ENCODE measurements at places on chromosomes 6 and 20. TPM values are rescaled to one million over a fixed set of nuclear protein-coding genes. Genes with fewer than 3 reads are reported as not detected.

Gene BPI
- total RNA-seq, result not detected

GRCh38 chr6:163946437-163946836, 531.9 kb downstream of the QKI start:
- H3K4me3 ChIP-seq, result no peak overlapping the region
- H3K4me1 ChIP-seq, result peaks cover 71% of the 10 kb centered on the region
- H3K27ac ChIP-seq, result no peak overlapping the region
- DNase-seq, result no peak
- H3K27me3 ChIP-seq, result no peaks in the 10 kb centered on the region

Gene OPN5
- total RNA-seq, result not detected

GRCh38 chr6:2830183-2830582, 11.5 kb downstream of the SERPINB1 start:
- DNase-seq, result no peak
- H3K4me3 ChIP-seq, result no peak overlapping the region
- peaks cover 4% of the 10 kb centered on the region for H3K36me3 ChIP-seq
- no peaks in the 10 kb centered on the region for H3K4me1 ChIP-seq

GRCh38 chr20:9483131-9483530, 31.3 kb upstream of the LAMP5 start:
- no peak for DNase-seq
- H3K36me3 ChIP-seq, result no peaks in the 10 kb centered on the region
- no peak overlapping the region for H3K27ac ChIP-seq
- peaks cover 4% of the 10 kb centered on the region for H3K4me1 ChIP-seq

Gene FOXS1
- not detected for total RNA-seq

- no peak overlapping the region for H3K4me3 ChIP-seq
- peaks cover 18% of the 10 kb centered on the region for H3K4me1 ChIP-seq
- no peaks in the 10 kb centered on the region for H3K27me3 ChIP-seq
- H3K27ac ChIP-seq, result no peak overlapping the region
- DNase-seq, result no peak
Observed at GRCh38 chr6:156533872-156534524, 243.2 kb upstream of the ARID1B start.

DNA sequence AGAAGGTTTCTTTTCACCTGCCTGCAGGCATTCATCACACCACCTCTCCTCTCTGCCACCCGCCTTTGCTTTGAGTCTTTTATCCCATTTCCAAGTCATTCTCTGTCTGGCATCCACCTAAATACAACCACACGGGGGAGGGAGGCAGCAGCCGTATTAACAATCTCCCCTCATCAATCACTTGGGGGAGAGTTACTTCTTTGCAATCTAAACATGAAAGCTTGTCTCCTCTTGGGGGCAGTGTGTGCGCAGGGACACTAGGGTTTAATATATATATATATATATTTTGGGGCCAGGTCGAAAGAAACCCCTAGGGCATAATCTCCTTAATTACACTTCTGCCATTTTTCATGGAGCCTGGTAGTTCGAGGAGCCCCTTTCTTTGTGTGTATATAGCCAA, 214.5 kb downstream of the TSHZ2 start:
- DNase-seq, result no peak
- no peaks in the 10 kb centered on the region for H3K27me3 ChIP-seq
- no peak overlapping the region for H3K27ac ChIP-seq
- no peaks in the 10 kb centered on the region for H3K36me3 ChIP-seq

DNA sequence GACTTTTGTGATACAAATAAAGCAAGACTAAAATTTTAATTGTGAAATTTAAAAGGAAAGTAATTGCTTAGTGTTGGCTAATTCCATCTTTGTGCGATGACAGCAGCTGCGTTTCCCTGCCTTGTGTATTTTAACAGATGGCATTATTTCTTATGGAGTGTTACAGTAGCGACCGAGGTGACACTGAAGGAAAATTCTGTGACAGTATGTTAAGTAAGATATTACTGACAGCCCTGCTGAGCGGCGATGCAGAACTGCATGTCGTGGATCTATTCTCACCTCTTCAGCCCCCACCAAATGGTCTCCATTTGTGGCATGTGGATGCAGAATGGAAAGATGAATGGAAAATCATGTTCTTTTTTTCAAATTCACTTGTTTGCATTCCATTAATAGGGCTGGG, 289.4 kb downstream of the RNF144B start:
- no peaks in the 10 kb centered on the region for H3K36me3 ChIP-seq
- no peaks in the 10 kb centered on the region for H3K27me3 ChIP-seq
- DNase-seq, result no peak
- H3K27ac ChIP-seq, result no peak overlapping the region

GRCh38 chr6:138907167-138907566, 80.9 kb downstream of the REPS1 start:
- H3K4me1 ChIP-seq, result no peaks in the 10 kb centered on the region
- H3K27me3 ChIP-seq, result no peaks in the 10 kb centered on the region
- peaks cover 54% of the 10 kb centered on the region for H3K36me3 ChIP-seq
- no peak overlapping the region for H3K4me3 ChIP-seq

Gene C6orf52
- 1.8 TPM for total RNA-seq

DNA sequence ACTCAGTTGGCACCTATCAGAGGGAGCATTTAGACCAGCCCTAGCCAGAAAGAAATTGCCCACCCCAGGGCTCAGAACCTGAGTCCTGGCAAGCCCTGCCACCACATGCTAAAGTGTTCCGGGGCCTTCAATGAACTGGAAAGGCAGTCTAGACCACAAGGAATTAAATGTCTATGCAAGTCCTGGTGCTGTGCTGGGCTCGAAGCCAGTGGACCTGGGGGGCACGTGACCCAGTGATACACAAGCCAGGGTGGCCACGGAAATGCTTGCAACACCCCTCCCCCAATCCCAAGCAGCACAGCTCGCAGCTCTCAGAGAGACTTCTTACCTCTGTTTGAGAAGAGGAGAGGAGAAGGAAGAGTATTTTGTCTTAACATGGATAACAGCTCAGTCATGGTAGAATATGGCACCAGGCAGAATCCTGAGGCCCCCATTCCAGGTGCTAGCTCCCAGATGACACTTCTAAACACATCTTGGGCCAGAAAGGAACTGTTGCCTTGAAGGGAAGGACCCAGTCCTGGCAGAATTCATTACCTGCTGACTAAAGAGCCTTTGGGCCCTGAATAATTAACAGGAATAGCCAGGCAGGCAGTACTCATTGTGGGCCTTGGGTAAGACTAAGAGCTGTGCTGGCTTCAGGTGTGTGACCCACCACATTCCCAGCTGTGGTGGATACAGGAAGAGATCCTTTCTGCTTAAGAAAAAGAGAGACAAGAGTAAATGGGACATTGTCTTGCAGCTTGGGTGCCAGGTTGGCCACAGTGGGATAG, 111.3 kb downstream of the BTBD9 start:
- H3K27ac ChIP-seq, result no peak overlapping the region
- no peak overlapping the region for H3K4me3 ChIP-seq
- peaks cover 18% of the 10 kb centered on the region for H3K4me1 ChIP-seq
- no peaks in the 10 kb centered on the region for H3K27me3 ChIP-seq

DNA sequence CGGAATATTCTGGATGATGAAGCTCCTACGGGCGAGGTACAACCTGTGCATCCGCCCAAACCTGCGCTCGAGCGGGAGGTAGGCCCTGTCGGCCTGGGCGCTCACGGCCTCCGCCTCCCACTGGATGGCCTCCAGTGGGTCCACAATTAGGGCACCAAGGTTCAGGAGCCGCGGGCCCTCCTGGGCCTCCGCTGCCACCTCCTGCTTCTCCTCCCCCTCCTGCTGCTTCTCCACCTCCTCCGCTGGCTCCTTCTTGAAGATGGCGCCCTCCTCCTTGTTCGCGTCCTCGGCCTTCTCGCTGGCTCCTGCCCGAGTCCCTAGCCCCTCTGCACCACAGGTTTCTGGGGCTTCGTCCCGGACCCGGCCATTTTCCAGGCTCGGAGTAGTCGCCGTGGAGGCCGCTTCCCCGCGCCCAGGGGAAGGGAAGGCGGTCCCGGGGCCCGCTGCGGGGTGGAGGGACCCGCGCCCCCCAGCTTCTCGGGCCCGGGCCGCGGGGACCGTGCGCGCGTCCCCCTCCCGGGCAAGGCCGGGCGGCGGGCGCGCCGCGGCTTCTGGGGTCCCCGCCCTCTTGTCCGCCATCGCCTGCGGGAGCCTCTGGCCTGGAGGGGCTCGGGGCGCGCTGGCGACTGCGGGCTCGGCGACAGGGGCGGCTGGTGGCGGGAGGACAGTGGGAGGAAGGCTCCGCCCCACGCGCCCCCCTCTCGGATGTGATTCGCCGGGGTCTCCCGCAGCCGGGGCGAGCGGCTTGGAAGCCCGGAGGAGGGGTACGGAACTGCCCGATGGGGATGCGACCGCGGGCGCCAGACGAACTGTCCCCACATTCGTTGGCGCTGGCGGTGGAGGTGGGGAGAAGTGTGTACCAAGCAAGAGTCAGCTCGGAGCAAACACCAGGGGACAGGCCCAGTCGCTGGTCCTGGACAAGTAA, 17.6 kb downstream of the PLAGL2 start:
- peaks cover 20% of the 10 kb centered on the region for H3K4me1 ChIP-seq
- peak; percentile 79 for DNase-seq
- peak overlapping the region; percentile 76 for H3K4me3 ChIP-seq
- H3K27me3 ChIP-seq, result peaks cover 3% of the 10 kb centered on the region
- no peak overlapping the region for H3K27ac ChIP-seq

DNA sequence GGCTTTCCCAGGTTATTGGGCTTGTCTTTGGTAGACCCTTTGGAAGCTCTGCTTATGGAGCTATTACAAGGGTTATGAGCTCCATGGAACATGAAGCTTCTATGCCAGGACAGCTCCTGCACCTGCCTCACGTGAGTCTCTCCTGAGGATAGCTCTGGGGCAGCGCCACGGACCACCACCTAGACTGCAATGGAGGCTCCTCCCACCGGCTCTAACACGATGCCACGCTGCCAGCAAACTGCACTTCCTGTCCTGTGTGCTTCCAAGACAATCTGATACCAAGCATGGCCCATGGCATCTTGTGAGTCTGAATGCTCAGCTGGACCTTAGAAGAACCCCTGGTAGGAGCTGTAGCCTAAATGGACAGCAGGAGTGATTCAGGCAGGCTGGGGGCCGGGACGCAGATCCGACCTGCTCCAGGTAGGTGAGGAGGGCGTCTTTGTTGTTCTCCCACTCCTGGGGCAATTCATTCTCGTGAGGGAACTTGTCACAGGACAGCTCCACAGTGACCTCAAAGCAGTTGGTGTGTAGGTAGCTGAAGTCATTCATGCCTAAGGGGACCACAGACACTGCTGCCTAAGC, 5.5 kb downstream of the CPXM1 start:
- no peak overlapping the region for H3K4me3 ChIP-seq
- no peak overlapping the region for H3K27ac ChIP-seq
- H3K27me3 ChIP-seq, result peaks cover 5% of the 10 kb centered on the region
- H3K36me3 ChIP-seq, result peaks cover 22% of the 10 kb centered on the region
- DNase-seq, result no peak

DNA sequence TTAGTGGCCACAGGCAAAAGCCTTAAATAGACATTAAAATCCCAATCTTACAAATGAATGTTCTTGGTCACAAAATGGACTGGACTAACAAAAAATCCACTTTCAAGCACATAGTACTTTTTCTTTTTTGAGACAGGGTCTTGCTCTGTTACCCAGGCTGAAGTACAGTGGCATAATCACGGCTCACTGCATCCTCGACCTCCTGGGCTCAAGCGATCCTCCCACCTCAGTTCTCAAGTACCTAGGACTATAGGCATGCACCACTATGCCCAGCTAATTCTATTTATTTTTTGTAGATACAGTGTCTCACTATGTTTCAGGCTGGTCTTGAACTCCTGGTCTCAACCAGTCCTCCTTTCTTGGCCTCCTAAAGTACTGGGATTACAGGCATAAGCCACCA, 59.4 kb downstream of the MAP3K5 start:
- H3K27me3 ChIP-seq, result no peaks in the 10 kb centered on the region
- H3K36me3 ChIP-seq, result no peaks in the 10 kb centered on the region
- H3K27ac ChIP-seq, result no peak overlapping the region
- no peaks in the 10 kb centered on the region for H3K4me1 ChIP-seq
- H3K4me3 ChIP-seq, result no peak overlapping the region
- DNase-seq, result no peak

Gene TFAP2A
- total RNA-seq, result 0.30 TPM

Gene ATAT1
- total RNA-seq, result 19.3 TPM

Gene TMEM74B
- total RNA-seq, result 10.9 TPM

- no peak for DNase-seq
- peaks cover 19% of the 10 kb centered on the region for H3K36me3 ChIP-seq
- H3K27me3 ChIP-seq, result no peaks in the 10 kb centered on the region
Observed at GRCh38 chr6:150293423-150294173, 75.2 kb upstream of the IYD start.

GRCh38 chr20:36102809-36103596, 51.5 kb upstream of the EPB41L1 start:
- peaks cover 57% of the 10 kb centered on the region for H3K27me3 ChIP-seq
- no peaks in the 10 kb centered on the region for H3K36me3 ChIP-seq
- peaks cover 14% of the 10 kb centered on the region for H3K4me1 ChIP-seq
- H3K27ac ChIP-seq, result no peak overlapping the region
- no peak for DNase-seq

Gene C20orf202
- 0.22 TPM for total RNA-seq

Gene ARHGAP40
- total RNA-seq, result 0.72 TPM

DNA sequence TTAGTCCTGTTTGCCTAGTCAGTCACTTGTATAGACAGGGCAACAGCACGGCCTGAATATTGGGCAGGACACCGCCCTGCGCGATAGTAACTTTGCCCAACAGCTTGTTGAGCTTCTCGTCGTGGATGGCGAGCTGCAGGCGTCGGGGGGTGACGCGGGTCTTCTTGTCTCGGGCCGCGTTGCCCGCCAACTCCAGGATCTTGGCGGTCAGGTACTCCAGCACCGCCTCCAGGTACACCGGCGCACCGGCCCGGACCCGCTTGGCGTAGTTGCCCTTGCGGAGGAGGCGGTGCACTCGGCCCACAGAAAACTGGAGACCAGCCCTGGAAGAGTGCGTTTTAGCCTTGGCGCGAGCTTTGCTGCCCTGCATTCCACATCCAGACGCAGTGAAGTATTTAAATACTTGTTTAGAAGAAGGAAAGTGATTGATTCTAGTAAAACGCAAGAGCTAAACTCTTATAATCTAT, 92.8 kb upstream of the BTN3A2 start:
- no peak overlapping the region for H3K27ac ChIP-seq
- no peaks in the 10 kb centered on the region for H3K27me3 ChIP-seq
- 0 out of 2 replicates have a peak, but pooled peaks cover 3% of the 10 kb centered on the region for H3K36me3 ChIP-seq
- peak; percentile 79 for DNase-seq
- peaks cover 37% of the 10 kb centered on the region for H3K4me1 ChIP-seq
- H3K4me3 ChIP-seq, result no peak overlapping the region

GRCh38 chr6:159066483-159066882, 21.7 kb upstream of the TAGAP start:
- no peak overlapping the region for H3K4me3 ChIP-seq
- DNase-seq, result no peak
- no peaks in the 10 kb centered on the region for H3K36me3 ChIP-seq
- no peak overlapping the region for H3K27ac ChIP-seq
- H3K27me3 ChIP-seq, result peaks cover 26% of the 10 kb centered on the region
- H3K4me1 ChIP-seq, result peaks cover 18% of the 10 kb centered on the region

- no peaks in the 10 kb centered on the region for H3K27me3 ChIP-seq
- no peak for DNase-seq
Observed at GRCh38 chr6:72953971-72954381, 271.3 kb downstream of the KHDC1L start.

Gene NRN1
- 0.66 TPM for total RNA-seq
